LoVo (cell line): ENCODE measurements at places on chromosomes 12 and 14.

GRCh38 chr12:13713556-13714410 is 267.6 kb downstream of the GRIN2B start:
- no peak for DNase-seq

GRCh38 chr12:2169489-2169888 is 116.7 kb downstream of the CACNA1C start:
- no peak for DNase-seq

- DNase-seq: no peak
Observed at GRCh38 chr14:95046711-95047681, 110.3 kb downstream of the DICER1 start.

DNA sequence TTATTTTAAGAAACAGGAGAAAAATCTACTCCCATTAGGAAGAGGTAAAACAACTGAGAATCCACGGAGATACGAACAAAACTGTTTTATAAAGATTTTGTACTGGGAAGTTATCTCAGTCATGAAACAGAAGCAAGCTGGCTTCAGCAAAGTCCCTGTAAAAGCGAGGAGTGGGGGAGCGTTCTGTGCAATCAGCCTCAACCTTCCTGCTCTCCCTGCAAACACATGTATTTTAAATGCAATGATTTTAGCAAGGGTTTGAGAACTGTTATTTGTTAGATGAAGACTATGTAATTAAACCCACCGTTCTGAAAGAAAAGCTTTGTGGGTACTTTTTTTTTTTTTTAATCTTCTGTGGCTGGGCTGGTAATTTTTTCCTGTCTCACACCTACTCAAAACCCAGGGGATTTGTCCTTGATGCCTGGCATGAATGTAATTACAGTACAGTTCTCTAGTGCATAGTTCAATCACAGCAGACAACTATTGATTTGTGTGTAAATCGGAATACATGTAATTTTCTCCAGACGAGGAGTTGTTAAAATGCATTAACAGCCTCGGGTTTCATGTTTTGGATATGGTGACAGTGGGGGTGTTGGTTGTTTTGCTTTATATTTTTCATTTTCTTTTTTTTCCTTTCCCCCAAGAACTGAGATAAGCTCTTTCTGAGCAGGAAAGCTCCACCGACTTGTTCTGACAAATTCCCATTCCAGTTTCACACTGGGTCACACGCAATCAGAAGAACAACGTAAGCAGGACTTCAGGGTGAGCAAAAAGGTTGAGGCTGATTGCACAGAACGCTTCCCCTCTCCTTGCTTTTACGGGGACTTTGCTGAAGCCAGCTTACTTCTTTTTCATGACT is 153.6 kb downstream of the PHLDA1 start:
- DNase-seq: no peak

GRCh38 chr14:72906879-72907278 is 13.0 kb upstream of the DPF3 start:
- DNase-seq: no peak

- no peak for DNase-seq
Observed at GRCh38 chr12:95790917-95791849, 619 bp upstream of the NTN4 start.
